ENCODE measurements at places on chromosomes 7 and 10. TPM values are rescaled to one million over a fixed set of nuclear protein-coding genes. Genes with fewer than 3 reads are reported as not detected.
A peak's percentile ranks its signal among the peaks of the same experiment; 100 is the strongest.

The SLC26A3 gene
- total RNA-seq = not detected

The PTN gene
- total RNA-seq = not detected

The CALN1 gene
- total RNA-seq = not detected

DNA sequence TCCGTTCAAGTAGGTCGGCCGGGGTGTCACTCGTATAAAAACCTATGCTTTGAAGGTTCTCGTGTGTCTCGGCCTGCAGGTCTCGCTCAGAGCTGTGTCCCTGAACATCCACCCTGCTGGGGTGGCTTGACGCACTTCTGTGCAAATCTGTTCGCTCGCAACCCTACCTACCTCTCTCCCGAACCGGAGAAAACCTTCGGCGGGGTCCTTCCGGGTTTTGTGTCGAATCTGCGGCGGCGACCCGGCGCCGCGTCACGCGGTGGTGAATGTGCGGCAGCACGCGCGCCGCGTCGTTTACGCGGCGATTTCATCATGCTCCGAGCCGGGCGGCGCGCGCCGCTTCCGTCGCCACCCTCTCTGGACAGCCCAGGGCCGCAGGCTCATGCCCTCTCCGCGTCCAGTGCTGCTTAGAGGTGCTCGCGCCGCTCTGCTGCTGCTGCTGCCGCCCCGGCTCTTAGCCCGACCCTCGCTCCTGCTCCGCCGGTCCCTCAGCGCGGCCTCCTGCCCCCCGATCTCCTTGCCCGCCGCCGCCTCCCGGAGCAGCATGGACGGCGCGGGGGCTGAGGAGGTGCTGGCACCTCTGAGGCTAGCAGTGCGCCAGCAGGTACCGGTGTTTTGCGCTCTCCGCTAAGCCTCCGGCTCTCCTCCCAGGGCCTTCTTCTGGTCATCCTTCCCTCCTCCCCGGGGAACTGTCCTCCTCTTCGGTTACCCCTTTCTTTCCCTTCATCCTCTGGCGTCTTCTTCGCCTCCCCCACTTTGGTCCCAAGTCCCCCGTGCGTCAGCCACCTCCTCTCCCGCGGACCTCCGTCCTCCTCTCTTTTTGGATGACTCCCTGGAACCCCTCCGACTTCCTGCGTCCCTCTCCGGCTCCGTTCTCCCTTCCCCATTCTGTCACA is at the start of gene GARS1:
Gene GARS1, plus strand, starts transcription at position 339 of the 896 bp plus-strand sequence. Its CDS starts 44 bp downstream, at position 383.
- peak within 1 kb of the TSS; percentile 96 for H3K4me3 ChIP-seq
- H3K36me3 ChIP-seq = peaks cover 43% of the 10 kb centered on the region
- H3K27me3 ChIP-seq = no peaks in the 10 kb centered on the region

DNA sequence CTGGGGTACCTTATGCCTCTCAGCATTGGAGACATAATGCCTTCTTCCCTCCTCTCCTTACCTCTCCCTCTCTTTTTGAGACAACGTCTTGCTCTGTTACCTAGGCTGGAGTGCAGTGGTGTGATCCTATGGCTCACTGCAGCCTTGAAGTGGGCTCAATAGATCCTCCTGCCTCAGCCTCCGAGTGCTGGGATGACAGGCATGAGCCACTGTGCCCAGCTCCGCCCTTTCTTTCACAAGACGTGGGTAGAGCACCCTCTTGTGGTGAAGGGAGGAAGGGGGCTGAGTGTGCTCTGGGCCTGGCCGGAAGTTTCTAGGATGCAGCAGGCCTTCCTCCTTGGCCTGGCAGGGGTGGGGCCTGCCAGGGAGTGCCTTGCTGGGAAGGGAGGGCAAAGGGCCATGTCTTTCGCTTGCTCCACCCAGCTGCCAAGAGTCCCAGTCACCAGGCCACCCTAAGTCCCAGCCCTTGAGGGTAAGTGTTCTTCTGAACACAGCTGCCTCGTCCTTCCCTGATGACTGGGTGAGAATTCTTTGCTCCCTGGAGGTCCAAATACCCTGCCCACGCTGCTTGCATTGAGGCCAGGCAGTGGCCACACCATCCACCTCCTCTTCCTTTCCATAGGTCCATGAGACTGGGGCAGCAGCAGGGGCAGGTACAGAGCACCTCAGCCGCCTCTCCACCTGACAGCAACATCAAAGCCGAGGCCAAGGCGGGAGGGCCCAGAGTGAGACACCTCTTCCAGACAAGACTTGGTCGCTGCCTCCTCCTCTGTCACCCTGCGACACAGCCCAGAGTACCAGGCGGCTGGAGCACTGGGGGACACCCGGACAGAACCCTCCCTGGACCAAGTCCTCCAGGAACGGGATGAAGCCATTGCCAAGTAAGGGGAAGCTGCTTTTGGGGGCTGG is 3.7 kb downstream of the ABHD11 start:
- peak overlapping the region; percentile 3 for H3K27ac ChIP-seq
- no peaks in the 10 kb centered on the region for H3K27me3 ChIP-seq
- H3K36me3 ChIP-seq = peaks cover 2% of the 10 kb centered on the region

DNA sequence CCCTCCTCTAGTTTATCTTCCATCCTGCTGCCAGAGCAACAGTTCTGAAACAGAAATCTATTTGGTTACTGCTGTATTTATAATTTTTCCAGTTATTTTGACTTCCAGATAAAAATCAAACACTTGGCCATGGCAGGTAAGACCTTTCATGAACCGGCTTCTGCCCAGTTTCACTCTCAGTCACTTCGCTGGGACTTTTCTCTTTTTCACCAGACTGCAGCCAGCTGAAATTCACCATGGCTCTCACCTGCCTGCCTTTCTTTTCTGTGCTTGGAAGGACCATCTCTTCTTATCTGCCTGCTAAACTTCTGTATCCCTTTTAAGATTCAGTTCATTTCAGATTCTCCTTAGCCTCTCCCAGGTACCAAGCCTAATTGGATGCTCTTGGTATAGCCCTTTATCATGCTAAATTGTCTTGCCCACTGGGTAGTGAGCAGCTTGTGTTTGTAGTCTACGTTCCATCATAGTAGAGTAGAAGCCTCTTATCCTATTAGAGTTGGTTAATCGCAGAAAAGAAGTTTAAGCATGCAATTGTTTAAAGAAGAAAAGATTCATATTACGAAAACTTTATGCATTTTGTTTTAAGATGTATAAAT is 71.7 kb downstream of the TAF3 start:
- H3K4me3 ChIP-seq = no peak overlapping the region
- peaks cover 23% of the 10 kb centered on the region for H3K4me1 ChIP-seq
- no peaks in the 10 kb centered on the region for H3K27me3 ChIP-seq
- H3K27ac ChIP-seq = no peak overlapping the region

GRCh38 chr10:11024596-11024995 is 6.9 kb downstream of the CELF2 start:
- no peak overlapping the region for H3K27ac ChIP-seq
- no peak for DNase-seq
- peaks cover 36% of the 10 kb centered on the region for H3K27me3 ChIP-seq
- H3K36me3 ChIP-seq = no peaks in the 10 kb centered on the region

GRCh38 chr7:102154425-102154824 is 132.2 kb upstream of the SH2B2 start:
- H3K27ac ChIP-seq = no peak overlapping the region
- DNase-seq = no peak
- no peaks in the 10 kb centered on the region for H3K27me3 ChIP-seq
- peaks cover 6% of the 10 kb centered on the region for H3K36me3 ChIP-seq

DNA sequence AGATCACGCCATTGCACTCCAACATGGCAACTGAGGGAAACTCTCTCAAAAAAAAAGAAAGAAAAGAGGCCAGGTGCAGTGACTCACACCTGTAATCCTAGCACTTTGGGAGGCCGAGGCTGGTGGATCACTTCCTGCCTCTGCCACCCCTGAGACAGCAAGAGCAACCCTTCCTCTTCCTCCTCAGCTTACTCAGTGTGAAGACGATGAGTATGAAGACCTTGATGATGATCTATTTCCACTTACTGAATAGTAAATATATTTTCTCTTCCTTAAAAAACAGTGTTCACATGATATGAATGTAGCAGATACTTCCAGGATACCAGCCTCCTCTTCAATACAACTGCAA is 2.1 kb upstream of the ZKSCAN1 start:
- no peak overlapping the region for H3K4me3 ChIP-seq
- no peaks in the 10 kb centered on the region for H3K27me3 ChIP-seq
- peaks cover 13% of the 10 kb centered on the region for H3K36me3 ChIP-seq
- DNase-seq = peak; percentile 35
- peaks cover 24% of the 10 kb centered on the region for H3K4me1 ChIP-seq
- peak overlapping the region; percentile 76 for H3K27ac ChIP-seq

DNA sequence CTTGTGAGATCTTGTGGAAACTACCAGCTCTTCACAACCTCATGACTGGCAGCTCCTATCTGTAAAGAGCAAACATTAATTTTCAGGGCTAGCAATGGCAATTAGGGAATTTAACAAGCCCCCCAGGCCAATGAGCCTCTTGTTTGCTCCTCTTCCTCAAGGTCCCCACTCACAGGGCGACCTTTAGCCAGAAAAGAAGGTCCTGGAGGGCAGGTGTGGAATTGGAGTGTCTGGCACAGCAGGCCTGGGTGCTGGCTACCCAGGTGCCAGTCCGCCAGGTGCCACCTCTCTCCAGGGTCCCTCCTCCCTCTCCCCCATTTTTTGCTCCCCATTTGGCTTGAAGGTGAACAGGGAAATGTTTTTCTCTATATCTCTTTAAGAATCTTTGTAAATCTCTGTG is 1.9 kb upstream of the CEP55 start:
- H3K4me1 ChIP-seq = peaks cover 19% of the 10 kb centered on the region
- no peak overlapping the region for H3K4me3 ChIP-seq
- peaks cover 12% of the 10 kb centered on the region for H3K36me3 ChIP-seq
- DNase-seq = no peak
- H3K27ac ChIP-seq = no peak overlapping the region

DNA sequence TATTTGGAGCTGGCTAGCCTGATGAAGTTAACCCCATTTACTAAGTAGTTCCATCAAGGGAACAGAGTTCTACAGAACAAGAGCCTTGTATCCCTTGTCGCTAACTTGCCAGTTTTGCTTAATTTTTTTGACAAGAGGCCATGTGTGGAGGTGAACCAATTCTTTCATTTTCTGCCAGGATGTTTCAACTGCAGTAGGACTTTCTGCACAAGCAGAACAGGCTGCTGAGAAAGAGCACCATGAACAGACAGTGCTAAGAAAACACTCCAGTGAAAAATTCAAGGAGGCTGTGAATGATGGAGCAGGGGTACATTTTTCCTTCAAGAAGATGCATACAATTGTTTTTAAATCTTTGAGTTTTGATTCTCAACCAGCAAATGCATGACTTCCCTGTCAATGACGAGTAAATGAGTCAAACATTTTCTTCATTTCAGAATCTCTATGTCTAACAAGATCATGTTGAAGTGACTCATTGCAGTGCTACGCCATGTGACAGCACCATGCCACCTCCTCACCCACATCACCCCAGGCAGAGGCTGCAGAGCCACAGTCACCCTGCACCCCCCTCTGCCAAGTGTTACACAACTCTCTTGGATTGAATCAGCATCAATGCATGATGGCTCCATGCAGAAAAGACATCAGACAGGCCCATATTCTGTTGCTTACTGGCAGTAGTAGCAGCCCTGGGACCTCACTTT is 193.1 kb downstream of the COBL start:
- DNase-seq = peak; percentile 62
- peak overlapping the region; percentile 73 for H3K27ac ChIP-seq
- no peak overlapping the region for H3K4me3 ChIP-seq
- H3K27me3 ChIP-seq = no peaks in the 10 kb centered on the region

DNA sequence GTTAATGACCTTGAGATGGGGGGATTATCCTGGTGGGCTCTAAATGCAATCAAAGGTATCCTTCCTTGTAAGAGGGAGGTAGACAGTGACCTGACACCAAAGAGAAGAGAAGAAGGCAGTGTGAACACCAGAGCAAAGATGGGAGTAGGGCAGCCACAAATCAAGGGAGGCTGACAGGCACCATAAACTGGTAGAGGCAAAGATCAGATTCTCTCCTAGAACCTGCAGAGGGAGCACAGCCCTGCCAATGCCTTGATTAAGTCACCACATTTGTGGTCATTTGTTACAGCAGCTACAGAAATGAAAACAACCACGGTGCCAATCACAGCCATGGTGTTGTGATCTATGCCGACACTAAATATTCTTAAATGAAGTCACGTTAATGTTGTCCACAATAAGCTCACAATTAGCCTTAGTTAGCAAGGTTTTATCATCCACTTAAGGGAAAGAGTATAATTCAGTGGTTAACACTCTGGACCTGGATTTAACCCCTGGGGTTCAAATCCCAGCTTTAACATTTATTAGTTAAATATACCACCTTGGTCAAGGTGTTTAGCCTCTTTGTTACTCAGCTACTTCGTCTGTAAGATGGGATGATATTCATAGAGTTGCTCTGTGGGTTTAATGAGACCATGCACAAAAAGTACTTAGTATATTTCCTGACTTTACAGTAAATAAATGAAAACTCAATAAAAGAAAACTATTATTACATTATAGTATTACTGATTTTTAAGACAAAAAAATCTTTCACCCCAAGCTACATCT is 70.8 kb downstream of the SGMS1 start:
- no peak for DNase-seq
- no peaks in the 10 kb centered on the region for H3K27me3 ChIP-seq
- peaks cover 12% of the 10 kb centered on the region for H3K36me3 ChIP-seq

DNA sequence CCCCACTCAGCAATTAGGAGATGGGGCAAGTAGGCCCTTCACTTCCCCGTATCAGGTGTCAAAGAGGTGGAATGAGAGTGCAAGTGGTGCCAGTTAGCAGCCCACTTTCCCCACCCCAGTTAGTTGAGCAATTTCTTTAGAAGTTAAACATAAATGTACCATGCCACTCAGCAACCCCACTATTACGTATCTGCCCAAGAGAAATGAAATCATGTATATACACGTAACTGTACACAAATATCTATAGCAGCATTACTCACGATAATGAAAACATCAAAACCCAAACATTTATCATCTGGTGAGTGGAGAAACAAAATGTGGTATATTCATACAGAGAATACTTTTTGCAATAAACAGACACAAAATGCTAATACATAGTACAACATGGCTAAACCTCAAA is 50.4 kb downstream of the IMMP2L start:
- H3K27me3 ChIP-seq = no peaks in the 10 kb centered on the region
- H3K27ac ChIP-seq = no peak overlapping the region
- H3K4me1 ChIP-seq = peaks cover 12% of the 10 kb centered on the region
- no peak for DNase-seq
- H3K4me3 ChIP-seq = no peak overlapping the region
